Kidney glomerular epithelial cell (primary cell): ENCODE measurements at places on chromosomes 5 and 9.
A peak's percentile ranks its signal among the peaks of the same experiment; 100 is the strongest.

DNA sequence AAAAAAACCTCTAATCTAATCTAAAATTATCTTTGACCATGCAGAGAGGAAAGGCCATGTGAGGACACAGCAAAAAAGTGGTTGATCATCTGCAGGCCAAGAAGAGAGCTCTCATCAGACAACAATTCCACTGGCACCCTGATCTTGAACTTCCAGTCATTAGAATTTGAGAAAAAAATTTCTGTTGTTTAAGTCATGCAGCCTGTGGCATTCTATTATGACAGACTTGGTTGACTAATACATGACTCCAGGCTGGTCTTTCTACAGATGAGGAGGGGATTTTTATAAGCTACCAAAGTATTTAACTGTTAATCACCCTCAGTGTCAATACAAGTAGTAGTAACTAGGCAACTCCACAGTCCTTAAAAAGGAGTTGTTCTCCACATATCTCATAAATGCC, 358.5 kb upstream of the RGMB start:
- peak; percentile 63 for DNase-seq

- DNase-seq: no peak
Observed at GRCh38 chr5:2013301-2014057, 130.8 kb upstream of the IRX4 start.

GRCh38 chr9:33840381-33840780, 23.4 kb downstream of the UBE2R2 start:
- DNase-seq: no peak

- DNase-seq: no peak
Observed at GRCh38 chr9:80885894-80886293, 803.5 kb downstream of the TLE1 start.

DNA sequence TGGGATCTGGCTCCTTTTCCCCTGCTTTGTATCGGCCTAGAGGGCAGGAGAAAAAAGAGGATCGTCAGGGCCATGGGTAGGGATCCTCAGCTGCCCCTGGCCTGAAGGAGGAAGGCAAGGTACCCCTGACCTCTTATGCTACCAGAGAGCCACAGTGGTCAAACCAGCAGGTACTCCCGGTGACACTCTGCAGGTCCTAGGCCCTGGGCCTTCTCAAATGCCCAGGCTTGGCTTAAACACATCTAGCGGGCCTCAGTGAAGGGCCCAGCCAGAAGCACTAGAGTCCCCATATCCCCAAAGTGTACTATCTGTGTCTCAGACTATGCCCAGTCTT, 3.5 kb downstream of the IRF1 start:
- no peak for DNase-seq

GRCh38 chr9:69499407-69499806, 172.8 kb downstream of the APBA1 start:
- DNase-seq: no peak

DNA sequence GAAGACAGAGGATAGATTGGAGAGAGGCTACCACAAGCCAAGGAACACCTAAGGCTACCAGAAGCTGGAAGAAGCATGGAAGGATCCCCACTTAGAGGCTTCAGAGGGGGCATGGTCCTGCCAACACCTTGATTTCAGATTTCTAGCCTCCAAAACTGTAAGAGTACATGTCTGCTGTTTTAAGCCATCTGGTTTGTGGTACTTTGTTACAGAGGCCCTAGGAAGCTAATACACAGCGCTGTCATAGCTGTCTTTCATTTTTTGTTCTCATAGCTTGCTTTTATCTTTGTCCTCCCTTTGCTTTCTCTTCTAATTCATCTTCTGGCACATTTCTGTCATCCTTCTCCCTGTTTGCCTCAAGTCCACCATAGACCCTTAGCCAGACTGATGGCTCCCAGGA, 104.5 kb downstream of the ATP10B start:
- no peak for DNase-seq

GRCh38 chr9:77839459-77840140, 191.5 kb upstream of the GNA14 start:
- DNase-seq: no peak

GRCh38 chr5:134242146-134242545, 16.3 kb upstream of the PPP2CA start:
- DNase-seq: no peak

DNA sequence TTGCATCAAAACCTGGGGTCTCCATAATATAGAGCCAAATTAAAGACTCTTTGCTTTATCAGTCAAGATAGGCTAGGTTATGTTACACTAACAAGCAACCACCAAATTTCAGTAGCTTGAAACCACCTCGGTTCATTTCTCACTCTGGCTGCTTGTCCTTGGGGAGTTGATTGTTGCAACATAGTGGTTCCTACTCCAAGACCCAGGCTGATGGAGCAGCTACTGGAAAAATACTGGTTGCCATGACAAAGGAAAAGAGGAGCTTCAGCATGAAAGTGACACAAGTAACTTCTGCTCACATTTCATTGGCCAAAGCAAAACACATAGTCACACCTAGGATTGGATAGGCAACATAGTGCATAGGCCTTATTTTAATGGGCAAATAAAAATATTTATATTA, 18.5 kb upstream of the RCL1 start:
- no peak for DNase-seq

DNA sequence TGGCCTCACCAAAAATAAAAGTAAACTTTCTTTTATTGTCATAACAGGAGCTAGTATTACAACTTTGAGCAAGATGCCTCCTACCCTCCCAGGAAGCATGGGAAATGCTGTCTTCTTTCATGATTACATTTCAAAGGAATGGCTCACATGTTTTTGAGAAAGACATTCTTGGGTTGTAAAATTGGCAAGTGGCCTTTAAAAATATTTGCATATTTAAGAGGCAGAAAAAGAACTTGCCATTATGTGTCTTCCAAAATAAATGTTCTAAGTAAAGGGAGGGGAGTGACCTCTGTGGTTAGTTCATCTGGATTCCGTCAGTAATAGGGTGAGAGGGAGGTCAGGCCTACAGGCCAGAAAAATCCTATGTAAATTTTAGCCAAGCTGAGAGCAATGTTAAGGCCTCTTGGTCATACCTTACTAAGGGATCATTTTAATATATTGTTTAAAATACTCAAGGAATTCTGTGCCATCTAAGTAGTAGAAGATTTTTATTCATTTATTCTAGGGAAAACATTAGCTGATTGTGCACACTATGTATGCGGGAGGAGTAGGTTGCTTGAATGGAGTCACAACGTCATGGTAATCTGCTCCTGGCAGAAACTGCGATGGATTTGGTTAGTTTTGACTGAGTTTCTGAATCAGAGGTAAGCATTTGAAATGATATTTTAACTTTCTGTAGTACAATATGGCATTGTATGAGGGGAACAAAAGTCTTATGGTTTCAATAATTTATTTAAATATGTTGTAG, 1485.7 kb upstream of the CDH9 start:
- DNase-seq: peak; percentile 97

DNA sequence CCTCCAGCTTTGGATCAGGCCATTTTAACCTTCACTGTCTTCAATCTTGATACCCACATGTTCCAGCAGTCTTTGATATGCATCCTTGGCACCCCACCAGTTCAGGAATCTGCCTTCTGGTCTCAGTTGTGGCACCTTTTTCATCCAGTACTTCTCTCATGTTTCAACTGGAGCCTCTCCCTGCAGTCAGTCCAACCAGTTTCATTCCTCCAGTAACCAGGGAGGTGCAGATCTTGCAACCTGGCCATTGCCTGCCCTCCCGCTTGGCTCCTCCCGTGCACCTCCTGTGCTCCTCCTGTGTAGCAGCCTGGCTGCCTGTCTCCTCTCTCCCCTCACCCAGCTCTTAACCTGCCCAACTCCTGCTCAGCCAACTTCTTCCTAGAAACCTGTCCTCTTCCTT, 20.2 kb downstream of the FUBP3 start:
- DNase-seq: no peak

- DNase-seq: no peak
Observed at GRCh38 chr9:86575825-86576525, 221.8 kb upstream of the TUT7 start.

- no peak for DNase-seq
Observed at GRCh38 chr5:158261674-158262367, 402.9 kb upstream of the CLINT1 start.
